CD4-positive, alpha-beta T cell treated with Interleukin-17A for 4 hours (primary cell): ENCODE measurements at places on chromosomes 2 and 18.

GRCh38 chr2:19837235-19837766 lies 64.5 kb downstream of the TTC32 start:
- no peak for DNase-seq

GRCh38 chr2:85378257-85378656 lies 23.7 kb downstream of the ELMOD3 start:
- DNase-seq, result no peak

GRCh38 chr2:226652983-226653765 lies 146.4 kb downstream of the IRS1 start:
- no peak for DNase-seq

- peak; percentile 26 for DNase-seq
Observed at GRCh38 chr2:191051825-191052778, 38.1 kb upstream of the STAT1 start.
